NAMALWA (cell line): ENCODE measurements at places on chromosomes 1 and 21.

DNA sequence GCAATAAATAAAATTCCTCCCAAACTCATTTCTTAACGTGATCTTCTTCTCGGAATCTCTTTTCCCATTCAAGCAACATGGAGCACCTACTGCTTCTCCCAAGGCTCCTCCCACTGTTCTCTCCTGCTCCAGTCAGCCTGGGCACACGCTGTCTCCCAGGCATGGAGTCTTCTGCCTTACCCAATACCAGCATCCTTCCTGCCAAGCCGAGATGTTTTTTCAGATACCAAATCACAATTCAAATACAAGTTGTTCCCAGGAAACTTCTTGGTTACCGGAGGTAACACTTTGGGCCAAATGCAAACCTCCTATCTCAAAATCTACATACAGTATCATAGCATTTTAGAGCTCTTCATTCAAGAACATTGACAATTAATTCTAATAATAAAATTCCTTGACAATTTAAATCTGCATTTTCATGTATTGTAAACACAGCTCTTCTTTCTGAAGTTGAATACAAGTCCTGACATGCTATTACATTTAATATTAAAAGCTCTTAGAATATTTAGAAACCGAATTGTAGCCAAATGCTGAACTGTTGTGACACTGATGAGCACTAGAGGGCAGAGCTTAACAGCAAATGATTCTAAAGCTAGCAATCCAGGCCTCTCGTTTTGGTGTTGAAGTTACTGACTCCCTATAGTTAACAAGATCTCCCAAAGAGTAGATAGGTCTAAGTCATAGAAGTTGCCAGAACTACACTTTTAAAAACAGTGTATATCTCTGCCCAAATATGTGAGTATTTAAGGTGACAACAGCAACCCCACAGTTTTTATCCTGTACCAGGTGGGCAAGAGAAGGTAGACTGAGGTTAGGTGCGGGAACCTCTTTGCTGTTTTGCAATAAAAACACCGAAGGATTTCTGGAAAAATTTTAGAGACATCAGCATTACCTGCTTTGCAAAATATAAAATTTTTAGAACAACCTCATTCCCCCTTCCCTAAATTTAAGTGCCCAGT lies 52.3 kb downstream of the BCAR3 start:
- DNase-seq, result peak; percentile 80

- DNase-seq, result no peak
Observed at GRCh38 chr1:185193756-185194155, 36.8 kb downstream of the SWT1 start.

DNA sequence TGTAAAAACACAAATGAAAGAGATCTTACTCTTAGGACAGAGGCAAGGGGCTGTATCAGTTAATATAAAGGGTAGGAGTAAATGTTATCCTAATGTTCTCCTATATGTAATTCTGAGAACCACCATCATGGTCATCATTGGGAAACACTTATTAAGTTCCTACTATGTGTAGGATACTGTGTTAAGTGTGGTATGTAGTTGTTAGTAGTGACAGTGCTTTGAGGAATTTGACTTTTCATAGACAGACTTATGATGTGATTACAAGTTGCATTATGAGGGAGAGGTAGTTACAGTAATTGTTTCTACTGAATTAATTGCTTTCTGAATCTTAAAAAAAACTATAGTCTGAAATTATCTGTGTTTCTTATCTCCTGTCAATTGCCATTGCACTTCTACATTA lies 51.8 kb upstream of the PGD start:
- no peak for DNase-seq

GRCh38 chr1:61724506-61724812 lies 482 bp downstream of the TM2D1 start:
- DNase-seq, result no peak

DNA sequence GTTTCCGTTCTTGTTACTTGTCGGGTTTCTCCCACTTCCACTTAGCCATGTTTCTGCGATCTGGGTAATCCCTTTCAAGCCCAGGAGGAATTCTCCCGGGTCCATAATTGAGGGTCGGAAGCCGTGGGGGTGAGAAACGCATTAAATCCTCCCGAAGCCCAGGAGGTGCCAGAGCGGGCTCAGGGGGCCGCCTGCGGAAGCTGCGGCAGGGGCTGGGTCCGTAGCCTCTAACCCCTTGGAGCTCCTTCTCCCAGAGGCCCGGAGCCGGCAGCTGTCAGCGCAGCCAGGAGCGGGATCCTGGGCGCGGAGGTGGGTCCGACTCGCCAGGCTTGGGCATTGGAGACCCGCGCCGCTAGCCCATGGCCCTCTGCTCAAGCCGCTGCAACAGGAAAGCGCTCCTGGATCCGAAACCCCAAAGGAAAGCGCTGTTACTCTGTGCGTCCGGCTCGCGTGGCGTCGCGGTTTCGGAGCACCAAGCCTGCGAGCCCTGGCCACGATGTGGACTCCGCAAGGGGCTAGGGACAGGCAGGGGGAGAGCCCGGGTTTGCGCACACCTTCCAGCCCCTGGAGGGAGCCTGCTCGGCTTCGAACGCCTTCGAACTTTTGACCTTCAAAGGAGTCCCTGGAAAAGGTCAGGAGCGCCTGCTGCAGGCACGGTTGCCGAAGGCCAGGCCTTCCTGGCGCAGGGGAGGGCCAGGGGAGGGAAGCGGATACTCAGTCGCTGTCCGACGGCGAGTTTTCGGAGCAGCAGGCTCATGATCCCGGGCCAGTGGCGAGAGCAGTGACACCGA lies 1.7 kb upstream of the SIM2 start:
- no peak for DNase-seq
